Kasumi-1 (cell line): ENCODE measurements at places on chromosomes 7 and 10.

- no peak for DNase-seq
Observed at GRCh38 chr10:122142641-122143237, 128.4 kb upstream of the BTBD16 start.

GRCh38 chr10:123703195-123703790, 37.1 kb downstream of the GPR26 start:
- DNase-seq: no peak

- no peak for DNase-seq
Observed at GRCh38 chr7:157189405-157189804, 50.7 kb downstream of the UBE3C start.

DNA sequence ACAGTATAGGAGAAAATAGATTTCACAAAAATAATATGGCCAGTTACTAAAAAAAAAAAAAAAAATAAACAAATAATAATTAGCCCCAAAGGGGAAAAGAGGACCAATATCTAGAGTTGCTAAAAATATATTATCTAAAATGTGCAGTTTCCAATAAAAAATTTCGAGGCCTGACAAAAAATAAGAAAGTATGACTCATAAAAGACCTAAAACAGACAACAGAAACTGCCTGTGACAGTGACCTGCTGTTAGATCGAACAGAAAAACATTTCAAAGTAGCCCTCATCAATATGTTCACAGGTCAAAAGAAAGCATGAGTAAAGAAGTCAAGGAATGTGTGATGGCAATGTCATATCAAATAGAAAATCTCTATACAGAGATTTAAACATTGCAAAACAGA, 11.8 kb upstream of the TSPAN12 start:
- no peak for DNase-seq

- DNase-seq: no peak
Observed at GRCh38 chr10:28761084-28761846, 83.9 kb downstream of the BAMBI start.

DNA sequence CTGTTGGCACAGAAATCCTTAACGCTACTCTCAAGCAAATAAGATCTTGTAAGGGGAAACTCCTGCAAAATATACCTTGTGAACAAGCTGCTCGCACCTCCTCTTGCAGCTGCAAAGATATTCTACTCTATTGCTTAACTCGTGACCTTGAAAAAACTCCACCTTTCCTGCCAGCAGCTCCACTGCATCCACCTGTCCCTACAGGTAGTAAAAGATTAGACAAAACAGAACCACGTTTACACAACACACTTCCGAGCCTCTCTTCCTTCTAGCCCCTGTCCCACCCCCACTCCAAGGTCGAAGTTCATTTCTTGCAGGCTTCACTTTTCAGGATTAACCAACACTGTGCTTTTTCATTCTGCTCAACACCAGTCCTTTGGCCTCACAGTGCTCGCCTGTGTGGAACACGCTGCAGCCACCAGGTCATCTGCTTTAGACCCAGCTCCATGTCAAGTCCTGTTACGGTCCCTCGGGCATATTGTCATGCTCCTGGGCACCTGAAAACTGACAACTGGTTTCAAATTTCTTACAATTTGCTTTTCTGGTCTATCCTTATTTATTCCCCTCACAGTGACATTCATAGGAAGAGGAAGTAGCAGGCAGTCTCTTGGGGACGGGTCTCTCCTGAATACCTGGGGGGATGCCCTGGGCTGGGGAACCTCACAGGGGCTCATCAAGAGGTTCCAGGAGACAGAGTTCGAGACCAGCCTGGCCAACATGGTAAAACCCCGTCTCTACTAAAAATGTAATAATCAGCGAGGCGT, 165.8 kb upstream of the KLF14 start:
- DNase-seq: no peak

DNA sequence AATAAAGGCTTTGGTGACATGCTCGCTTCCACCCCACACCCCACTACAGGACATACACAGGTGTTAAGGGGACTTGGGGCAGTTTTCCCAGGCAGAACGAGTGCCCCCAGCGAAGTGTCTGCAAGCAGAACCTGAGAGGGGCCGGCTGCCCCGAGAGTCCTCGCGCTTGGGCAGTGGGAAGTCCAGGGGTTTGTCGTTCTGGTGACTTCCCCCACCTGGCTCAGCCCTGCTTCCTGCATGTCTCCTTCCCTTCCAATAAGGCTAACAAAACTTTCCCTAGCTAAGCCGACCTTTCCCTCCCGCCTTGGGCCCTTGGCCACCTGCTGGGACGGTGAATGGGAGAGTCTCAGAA, 916 bp downstream of the VWA2 start:
- DNase-seq: no peak

GRCh38 chr10:21314111-21314626, 211.3 kb downstream of the SKIDA1 start:
- no peak for DNase-seq

GRCh38 chr7:50502947-50503346, 52.8 kb upstream of the FIGNL1 start:
- DNase-seq: no peak

GRCh38 chr7:92833766-92834506, 2.4 kb downstream of the CDK6 start:
- peak; percentile 89 for DNase-seq

- no peak for DNase-seq
Observed at GRCh38 chr10:18429335-18429734, 222.1 kb downstream of the NSUN6 start.

- peak; percentile 77 for DNase-seq
Observed at GRCh38 chr7:142375710-142376313, 118.0 kb upstream of the PRSS58 start.

GRCh38 chr7:157412021-157412443, 75.2 kb downstream of the DNAJB6 start:
- DNase-seq: no peak

DNA sequence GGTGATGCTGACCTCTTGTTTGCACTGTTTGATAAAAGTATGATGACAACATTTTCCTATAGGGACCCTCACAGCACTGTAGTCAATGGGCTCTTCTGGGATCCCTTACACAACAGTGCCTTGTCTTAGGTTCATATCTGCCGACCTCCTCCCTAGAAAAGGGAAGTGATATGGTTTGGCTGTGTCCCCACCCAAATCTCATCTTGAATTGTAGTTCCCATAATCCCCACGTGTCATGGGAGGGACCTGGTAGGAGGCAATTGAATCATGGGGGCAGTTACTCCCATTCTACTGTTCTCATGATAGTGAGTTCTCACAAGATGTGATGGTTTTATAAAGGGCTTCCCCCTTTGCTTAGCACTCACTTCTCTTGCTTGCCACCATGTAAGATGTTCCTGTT, 23.1 kb downstream of the ZC3HAV1 start:
- no peak for DNase-seq

- no peak for DNase-seq
Observed at GRCh38 chr10:97852277-97852676, 2.6 kb downstream of the GOLGA7B start.

DNA sequence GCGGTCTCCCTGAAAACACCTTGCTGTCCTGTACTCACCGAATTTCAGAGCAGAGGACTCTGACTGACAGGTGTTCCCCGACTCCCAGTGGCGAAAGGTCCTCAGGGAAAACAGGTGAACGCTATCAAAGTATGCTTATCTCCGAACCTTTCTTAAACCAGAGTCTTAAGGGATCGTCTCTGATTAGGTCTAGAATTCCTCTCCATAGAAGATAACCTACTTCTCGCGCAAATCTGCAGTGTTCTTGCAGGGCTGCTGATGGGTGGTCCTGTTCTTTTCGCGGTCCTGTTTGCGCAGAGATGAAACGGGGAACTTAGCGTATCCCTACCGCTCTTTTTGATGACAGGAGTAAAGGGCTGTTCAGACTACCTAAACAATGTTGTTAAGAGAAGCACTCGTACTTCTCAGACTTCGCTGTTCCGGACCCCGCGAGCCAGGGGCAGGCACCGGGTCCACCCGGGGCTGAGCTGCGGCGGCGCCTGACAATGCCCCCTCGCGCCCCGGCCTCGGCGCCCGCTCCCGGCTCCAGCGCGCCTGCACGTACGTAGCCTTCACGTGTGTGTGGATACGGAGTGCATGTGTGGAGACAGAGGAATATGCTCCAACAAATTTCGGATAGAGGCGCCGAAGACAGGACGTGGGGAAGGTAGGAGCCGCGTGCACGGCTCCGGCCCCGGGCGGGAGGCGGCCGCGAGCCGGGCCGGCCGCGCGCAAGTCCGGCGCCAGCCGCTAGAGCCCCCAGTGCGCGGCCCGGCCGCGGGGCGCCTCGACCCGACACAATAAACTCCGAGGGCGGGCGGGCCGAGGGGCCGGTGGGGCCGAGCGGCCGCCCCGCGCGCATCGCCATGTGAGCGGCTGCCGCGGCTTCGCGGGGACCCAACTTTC, 766 bp upstream of the ZMYND11 start:
- DNase-seq: peak; percentile 66

DNA sequence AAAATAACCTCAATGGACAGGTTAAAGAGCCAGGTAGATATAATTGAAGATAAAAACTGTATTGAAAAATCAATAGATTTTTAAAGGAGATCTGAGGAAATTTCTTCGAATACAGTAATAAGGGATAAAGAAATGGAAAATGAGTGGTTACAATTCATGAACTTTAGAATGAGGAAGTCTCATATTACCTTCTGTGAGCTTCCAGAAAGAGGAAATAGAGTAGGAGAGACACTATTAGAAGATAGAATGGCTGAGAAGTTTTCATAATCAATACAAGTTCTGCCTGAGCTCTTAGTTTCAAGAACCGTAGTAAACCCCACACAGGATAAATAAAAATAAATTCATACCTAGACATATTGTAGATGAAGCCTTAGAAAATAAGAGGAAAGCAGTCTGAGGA, 11.5 kb downstream of the SDK1 start:
- peak; percentile 6 for DNase-seq

GRCh38 chr10:124648738-124649137, 95.4 kb downstream of the FAM53B start:
- peak; percentile 75 for DNase-seq

GRCh38 chr7:96786998-96787395, 77.4 kb upstream of the SEM1 start:
- DNase-seq: no peak

DNA sequence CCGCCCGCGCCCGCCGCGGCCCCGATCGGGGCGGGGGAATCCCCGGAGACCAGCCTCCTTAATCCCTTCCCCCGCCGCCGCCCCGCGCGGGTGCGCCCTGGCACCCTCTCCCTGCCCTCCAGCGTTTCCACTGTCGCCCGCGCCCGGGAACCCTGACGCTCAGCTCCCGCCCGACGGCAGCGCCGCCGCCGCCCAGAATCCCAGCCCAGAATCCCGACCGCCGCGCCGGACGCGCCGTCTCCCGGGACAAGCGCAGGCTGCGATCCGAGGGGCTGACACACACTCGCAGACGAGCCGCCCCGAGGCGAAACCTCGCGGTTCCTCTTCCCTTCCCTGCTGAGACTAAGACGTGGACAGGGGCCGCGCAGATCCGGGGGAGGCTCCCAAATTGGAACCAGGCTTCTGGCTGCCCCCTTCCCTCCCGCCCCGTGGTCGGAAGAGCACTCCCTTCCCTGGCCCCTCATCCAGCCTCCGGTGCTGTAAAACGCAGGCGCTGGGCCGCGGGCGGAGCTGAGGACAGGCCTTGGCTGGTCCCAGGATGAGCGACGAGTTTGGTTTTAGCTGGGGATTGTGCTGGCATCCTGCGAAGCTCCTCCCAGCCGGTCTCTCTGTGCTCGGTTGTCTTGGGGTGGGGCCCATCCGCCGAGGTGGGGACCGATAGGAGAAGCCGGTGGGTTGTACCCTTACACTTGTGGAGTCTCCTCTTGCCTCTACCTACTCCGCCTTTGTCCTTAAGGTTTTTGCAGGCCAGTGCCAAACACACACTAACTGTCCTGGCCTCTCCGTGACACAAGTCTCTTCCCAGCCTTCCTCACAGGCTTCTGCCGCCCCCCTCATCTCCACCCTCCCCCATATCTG, 1.1 kb downstream of the MARVELD1 start:
- DNase-seq: peak; percentile 87

- no peak for DNase-seq
Observed at GRCh38 chr7:18975689-18976280, 141.7 kb downstream of the TWIST1 start.

DNA sequence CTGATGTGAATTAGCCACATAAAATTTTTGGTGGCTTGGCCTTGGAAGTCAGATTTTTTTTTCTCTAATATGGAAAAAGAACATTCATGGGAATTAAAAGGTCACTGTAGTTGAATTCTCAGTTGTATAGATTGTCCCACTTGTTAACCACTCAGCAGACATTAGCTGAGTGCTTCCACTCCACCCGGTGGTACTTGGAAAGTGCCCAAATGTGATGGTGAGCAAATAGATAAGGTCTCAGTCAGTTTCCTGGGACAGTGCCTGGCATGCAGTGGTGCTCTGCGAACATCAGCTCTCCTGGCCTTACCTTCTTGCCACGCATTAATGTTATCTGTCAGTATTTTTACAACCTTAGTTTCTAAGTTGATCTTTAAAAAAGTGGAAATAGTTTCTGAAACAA, 1.4 kb downstream of the ATP5F1C start:
- DNase-seq: peak; percentile 29

DNA sequence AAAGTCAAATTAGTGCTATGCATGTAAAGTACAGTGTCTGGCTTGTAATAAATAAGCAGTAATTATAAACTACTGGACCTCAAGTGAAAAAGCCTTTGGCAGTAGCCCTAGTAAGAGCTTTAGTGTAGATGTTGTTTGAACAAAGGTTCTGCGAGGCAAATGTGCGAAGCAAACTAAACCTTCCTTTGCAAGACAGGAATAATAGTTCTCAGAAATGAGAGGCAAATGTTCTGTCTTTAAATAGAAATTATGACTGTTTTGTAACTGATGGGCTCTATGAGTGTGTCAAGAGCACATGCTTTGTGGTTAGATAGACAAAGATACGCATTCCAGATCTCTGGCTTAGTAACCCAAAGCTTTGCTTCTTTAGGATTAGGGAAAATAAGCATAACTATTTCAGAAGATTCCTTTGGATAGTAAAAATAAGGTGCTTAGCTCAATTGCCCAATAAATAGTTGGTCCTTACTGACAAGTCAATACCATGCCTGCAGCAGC, 169.2 kb upstream of the CDC14C start:
- DNase-seq: no peak

GRCh38 chr10:101830322-101831168, 12.3 kb upstream of the OGA start:
- peak; percentile 97 for DNase-seq

DNA sequence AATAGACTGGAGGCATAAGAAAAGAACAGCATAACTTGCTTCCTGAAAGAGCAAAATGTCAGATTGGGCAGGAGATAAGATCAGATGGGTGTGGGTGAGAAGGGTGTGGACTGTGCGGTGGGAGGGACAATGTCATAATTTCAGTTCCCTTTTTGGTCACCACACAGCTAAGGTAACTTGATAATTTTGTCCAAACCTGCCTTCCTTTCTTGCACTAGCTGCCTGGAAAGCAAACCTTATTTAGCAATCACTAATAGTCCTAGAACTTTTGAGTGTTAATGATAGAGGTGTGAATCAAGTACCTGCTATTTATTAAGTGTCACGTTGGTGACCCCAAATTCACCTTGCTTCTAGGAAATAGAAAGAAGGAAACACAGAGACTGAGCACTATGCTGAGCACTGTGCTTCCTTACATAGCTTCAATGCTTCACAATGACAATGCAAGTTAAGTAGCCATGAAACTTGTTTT, 72.4 kb upstream of the SP4 start:
- DNase-seq: peak; percentile 84
